ENCODE measurements at places on chromosomes 7 and 10.

DNA sequence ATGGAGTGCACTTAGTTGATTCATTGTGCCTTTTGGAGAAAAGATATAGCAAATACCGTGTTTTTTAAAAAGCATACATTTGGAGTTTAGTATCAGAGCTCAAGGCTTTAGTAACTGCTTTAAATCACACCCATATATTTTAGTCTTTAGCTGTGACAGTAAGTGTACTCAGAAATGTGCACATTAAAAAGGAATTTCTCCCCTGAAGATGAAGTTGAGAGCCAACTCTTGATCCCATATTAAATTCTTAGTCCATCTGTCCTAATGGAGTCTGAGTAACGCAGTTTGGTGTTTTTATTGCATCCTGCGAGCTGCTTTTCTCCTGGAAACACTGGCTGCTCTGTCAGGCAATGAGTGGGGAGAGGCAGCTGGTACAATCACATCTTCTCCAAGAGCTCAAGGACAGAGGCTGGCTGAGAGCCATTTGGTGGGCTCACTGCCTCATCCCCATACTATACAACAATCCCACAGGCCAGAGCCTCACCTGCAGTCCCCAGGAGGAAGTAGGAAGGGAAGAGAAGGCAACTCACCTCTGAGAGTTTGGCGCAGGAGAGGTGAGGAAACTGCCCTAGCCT is 473.6 kb upstream of the C7orf33 start:
- DNase-seq: no peak

GRCh38 chr10:13681528-13681927 is 94.8 kb downstream of the PRPF18 start:
- no peak for DNase-seq

GRCh38 chr7:100655908-100656674 is at the start of gene ACTL6B:
ACTL6B (minus strand) TSS chr7:100656448; CDS start chr7:100656354, 94 bp downstream.
- peak; percentile 23 for DNase-seq

- DNase-seq: no peak
These were observed 37.4 kb upstream of the GSAP start for GRCh38 chr7:77453531-77453930.

- DNase-seq: no peak
These were observed 4.5 kb downstream of the STAM start for GRCh38 chr10:17648243-17649035.

GRCh38 chr7:55508221-55509011 is 63.9 kb downstream of the VOPP1 start:
- no peak for DNase-seq

- DNase-seq: no peak
These were observed 234.1 kb upstream of the KMT2E start for GRCh38 chr7:104779888-104780287.

DNA sequence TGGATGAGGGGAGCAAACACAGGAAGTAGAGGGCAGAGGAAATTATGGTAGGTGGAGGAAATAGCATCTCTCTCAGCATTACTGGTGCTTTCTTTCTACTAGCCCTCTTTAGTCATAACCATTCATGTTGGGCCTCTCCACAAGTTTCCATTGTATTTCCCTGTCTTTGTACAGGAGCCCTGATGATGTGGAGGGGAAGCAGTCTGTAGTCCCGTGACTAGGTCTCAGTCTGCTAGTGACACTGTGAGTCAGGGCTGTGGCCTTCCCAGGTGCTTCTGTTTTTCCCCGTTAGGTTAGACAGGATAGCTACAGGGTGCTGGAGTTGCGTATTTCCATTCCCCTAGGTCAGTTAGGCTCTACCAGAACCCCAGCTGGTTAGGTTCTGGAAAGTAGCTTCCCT is 82.9 kb upstream of the NAMPT start:
- DNase-seq: no peak

DNA sequence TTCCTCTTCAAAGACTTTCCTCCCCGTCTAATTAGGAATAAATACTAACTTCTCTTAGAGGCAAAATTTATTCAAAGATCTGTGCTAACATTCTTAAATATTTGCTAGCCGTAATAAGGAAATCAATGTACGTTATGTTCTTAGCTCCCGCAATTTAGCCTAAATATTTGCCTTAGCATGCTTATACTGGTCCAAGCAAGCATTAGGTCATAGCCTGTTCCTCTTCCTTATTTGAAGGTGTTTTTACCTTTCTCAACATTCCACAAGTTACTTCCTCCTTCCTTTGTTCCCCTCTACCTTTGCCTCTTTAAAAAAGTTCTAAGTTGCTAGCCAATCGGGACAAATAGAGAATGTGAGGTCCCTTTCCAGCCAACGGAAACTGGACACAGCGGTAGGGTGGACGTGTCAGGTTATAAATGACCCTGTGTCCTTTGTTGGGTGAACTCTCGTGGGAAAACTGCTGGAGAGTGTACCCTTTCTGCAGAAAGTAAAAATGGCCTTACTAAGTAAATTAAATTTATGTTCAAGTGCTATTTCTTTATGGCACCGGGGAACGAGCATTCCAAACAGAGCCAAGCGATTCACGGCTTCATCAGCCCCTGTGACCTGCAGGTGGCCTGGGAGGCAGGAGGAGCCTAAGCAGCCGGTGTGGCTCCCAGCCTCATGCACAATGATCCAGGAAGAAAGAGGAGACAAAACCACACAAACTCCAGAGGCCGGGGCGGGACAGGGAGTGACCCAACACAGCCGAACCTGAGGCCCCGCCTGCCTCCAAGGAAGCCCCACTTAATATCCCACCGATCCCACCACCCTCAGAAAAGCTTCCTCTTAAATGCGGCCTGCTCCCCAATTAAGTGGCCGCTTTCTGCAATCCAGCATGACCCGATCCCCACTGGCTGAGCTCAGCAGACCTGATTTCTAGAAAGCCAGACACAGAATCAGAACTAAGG is 67.0 kb downstream of the ZRANB1 start:
- DNase-seq: no peak

- peak; percentile 66 for DNase-seq
These were observed 583.6 kb upstream of the MGMT start for GRCh38 chr10:128883231-128884032.

GRCh38 chr10:128481152-128481840 is 355.1 kb upstream of the MKI67 start:
- no peak for DNase-seq

DNA sequence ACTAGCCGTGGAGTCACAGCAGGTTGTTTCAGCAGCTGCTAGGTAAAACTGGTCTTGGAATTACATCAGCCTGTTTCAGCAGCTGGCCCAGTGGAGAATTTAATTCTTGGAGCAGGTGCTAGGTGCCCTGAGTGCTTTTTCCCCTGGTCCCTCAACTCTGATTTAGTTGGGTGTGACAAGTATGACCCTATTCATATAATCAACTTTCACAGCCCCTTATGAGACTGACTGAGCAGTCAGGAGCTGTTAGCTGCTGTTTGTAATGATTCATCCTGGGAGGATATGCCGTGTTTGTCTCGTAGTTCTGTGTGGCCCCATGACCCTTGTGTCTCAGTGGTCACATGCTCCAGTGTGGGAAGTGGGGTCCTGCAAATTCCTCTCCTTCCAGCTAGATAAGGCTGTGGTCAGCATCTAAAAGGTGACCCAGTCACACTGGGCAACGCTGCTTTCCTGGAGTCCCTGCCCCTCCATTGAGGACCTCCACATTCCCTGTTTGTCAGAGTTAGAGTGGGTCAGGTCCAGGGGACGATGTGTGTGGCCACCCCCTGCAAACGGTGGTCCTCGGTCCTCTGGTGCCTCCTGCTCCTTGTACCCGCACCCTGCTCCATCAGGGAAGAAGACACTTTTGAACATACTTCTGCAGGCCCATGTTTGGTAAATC is 28.3 kb downstream of the TBATA start:
- peak; percentile 71 for DNase-seq
